ENCODE measurements at places on chromosomes 4 and X.

- DNase-seq: no peak
These were observed 147.0 kb upstream of the NOCT start for GRCh38 chr4:138868562-138868961.

DNA sequence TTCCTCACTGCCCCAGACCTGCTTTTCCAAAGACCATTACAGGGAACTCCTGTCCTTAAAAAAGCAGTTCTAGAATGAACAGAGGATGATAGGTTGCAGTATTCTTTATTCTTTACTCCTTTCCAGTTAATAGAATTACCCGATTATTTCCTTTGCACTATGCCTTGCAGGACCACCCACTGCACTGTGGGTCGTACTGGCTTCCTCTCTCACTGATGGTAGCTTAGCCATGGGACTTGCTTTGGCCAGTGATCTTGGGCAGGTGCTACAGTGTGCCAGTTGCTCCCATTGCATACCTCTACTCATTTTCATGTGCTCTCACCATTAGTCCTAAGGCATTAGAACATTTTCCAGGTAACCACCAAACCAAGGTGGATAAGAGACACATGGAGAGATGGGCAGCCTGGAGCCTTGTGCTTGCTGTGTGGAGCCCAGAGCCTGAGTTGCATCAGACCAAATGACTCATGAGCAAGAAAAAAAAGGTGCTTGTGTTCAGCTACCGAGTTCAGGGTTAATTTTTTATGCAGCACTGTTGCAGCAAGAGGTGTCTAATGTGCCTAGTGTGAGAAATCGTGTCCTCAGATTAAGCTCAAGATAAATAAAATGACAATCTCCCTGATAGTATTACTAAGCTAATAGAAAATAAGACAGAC lies 7.6 kb upstream of the UNC5C start:
- DNase-seq: no peak

GRCh38 chr4:180105362-180105761 lies 2137.8 kb upstream of the TENM3 start:
- no peak for DNase-seq

- DNase-seq: peak; percentile 48
These were observed 78.8 kb downstream of the RLIM start for GRCh38 chrX:74535408-74536151.

GRCh38 chr4:15665753-15666365 lies 10.7 kb upstream of the FBXL5 start:
- DNase-seq: no peak

DNA sequence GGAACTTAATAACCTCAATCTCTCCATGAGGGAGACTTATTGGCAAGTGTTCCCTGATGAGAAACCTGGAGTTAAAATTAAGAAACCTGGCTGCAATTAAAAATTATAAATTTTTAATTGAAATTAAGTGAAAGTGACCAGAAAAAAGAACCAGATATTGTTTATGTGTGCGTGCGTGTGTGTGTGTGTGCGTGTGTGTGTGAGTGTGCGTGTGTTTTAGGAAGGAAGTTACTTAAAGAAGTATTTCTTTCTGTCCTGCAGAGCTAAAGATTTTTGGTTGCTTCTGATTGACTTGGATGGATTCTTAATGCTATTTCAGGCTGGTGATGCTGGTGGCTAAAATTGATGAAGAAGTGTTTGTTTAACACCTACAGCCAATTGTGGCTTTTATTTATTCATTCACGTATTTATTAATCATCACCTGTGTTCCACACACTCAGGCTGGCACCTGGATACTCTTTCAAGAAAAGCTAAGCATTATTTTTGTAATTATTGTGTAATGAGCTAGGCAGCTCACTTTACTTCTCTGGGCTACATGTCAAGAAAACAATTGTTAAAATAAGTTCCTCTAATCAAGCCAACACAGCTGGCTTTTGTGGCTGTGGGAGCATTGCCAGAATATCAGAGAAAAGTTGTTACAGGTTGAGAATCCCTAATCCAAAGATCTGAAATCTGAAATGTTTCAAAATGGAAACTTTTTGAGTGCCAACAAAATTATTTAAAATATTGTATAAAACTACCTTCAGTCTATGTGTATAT lies 68.5 kb downstream of the CEP44 start:
- DNase-seq: no peak

GRCh38 chr4:103104886-103105285 lies 5.3 kb upstream of the BDH2 start:
- DNase-seq: no peak

GRCh38 chr4:42216664-42217063 lies 64.2 kb upstream of the BEND4 start:
- no peak for DNase-seq

DNA sequence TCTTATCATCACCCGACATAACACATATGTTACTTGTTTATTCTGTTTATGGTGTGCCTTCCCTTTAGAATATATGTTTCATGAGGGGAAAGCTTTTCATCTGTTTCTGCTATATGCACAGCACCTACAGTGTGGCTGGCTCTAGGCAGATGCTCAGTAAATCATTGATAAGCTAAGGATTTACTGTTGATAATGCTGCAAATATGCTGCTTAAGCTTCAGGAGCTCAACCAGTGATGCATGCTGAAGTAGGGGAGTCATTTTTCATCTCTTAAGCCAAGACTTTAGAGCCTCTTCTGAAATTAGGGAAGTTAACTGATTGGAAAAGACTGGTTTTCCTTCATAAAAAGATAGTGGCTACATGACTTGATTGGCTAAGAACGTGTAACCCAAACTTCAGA lies 16.4 kb downstream of the FAT4 start:
- no peak for DNase-seq

DNA sequence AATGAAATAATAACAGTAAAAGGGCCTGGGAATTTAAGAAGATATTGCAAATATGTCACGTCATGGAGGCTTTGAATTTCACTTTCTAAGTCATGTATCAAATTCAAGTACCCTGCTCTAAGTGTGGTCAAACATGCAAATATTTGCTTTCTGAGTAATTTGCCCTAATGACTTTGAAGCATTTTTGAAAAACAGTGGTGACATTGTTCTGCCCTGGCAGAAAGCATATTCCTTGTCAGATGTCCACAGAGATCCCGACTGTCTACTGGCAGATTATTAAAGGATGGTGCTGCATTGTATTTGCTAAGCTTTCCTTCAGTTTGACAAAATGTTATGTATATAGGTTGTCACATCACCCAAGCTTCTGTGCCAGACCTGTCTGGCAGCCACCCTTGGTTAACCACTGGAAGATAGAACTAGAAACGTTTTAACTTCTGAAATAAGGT lies 92.5 kb downstream of the ANK2 start:
- no peak for DNase-seq

DNA sequence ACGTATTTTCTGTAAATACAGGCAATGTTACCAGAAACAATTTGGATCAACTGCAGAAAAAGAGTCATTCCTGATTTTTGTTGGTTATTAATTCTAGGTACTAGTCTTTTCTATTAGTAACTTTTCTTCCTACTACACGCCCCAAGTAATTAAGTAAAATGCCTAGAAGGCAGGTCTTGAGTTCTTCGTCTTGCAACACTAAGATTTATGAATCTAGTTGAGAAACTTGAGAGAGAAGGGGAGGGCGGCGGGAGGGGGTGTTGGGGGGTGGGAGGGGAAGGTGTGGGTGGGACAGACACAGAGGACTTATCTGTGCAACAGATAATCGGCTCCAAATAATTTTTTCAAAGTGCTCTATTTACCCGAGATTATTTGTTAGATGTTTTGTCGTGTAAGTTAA lies 3.0 kb downstream of the RAP2C start:
- no peak for DNase-seq

- DNase-seq: no peak
These were observed 94.6 kb upstream of the SMAD1 start for GRCh38 chr4:145387079-145387478.

DNA sequence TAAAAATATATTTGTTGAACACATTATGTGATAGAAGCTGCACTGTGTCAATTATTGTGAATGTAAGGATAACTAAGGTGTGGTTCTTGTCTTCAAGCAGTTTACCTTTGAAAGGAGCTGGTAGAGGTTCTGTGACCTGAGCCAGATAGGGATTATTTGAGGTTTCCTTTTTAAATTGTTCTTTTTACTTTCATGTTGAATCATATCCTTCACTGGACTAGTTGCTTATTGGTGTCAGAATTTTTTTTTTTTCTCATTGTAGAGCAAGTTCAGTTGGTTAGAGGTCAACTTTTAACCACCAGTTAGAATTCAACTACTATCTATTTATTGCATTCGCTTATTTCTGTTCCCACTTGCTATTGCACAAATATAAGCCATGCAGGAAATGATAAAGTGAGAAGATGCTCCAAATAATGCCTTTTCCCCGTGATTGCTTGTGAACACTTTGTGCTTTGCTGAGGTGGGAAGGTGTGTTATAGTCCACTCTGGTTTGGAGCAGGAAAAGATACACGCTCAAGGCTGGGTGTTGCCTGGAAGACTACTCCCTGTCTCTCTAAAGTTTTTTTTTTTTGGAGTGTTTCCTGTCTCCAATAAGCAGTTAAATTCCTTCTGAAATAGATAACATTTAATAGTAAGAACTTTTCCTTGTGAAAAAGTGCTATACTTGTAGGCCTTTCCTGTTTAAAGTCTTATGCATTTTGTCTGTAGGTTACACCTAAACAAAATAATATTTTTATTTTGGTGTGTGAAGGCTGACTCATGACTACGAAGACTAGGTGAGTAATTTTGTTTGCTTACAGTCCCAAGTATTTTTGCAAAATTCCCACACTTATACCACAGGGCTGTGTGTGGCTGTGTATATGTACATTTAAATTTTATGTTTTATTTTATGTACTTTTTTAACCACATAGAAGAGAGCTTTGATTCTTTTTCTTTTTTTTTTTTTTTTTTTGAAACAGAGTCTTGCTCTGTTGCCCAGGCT lies 83.8 kb upstream of the LCORL start:
- DNase-seq: no peak
